Left cardiac atrium (tissue), 4 donors: ENCODE measurements at places on chromosomes 4 and X.

GRCh38 chr4:157004279-157005161 is 32.9 kb upstream of the PDGFC start:
- DNase-seq: no peak

DNA sequence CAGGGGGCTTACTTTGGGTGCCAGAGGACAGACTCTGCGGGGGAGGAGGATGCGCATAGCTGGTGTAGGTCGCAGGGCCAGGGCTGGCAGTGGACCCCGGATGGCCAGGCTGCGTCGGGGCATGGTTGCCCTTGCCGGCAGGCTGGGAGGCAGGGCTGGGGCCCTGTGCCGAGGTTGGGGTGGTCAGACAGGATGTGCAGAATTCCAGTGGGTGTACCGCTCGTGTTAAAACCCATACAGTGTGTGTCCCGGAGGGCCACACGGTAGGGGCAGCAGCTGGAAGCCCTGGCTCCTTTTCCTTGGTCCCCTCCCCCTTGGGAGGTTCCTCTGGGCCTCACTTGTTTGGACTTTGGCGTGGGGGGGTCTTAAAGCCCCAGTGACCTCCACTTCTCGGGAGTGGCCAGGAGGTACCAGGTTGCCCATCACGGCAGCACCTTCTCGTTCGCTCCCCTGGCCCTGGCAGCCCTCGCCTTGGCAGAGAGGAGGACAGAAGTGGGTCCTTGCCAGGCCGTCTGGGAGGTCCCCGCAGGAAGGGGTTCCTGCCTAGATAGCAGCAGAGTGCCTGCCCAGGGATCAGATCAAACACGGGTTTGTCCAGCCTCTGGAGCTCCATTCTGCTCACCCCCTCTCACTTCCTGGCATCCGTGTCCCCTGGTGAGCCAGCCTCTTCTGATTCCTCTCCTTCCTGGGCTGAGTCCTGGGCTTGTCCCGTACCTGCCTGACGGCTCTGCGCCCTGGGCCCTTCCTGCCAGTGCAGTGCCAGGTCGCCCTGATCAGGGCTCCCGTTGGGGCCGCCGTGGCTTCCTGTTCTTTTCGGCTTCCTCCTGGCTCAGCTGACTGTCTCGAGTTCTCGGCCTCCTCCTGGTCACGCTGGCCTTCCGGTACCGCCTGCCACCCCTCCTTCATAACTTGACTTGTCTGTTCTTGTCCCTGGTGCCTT is 56.7 kb upstream of the HGFAC start:
- DNase-seq: peak; percentile 66

- DNase-seq: no peak
Measured at GRCh38 chr4:53273726-53274125, 92.1 kb downstream of the SCFD2 start.

DNA sequence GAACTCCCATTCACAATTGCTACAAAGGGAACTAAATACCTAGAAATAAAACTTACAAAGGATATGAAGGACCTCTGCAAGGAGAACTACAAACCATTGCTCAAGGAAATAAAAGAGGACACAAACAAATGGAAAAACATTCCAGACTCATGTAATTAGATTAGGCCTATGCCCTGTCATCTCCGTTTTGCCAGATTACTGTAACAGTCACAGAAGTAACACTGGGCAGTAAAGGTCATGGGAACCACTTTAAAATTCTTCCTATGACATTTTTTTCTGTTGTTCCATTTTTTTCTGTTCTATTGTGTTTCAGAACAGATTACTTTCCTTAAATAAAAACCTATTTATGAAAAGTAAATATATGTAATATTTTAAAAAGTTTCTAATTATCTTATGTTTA is 199.4 kb upstream of the CENPE start:
- DNase-seq: no peak

GRCh38 chrX:120015145-120016067 is 62.1 kb downstream of the RHOXF2B start:
- DNase-seq: no peak

DNA sequence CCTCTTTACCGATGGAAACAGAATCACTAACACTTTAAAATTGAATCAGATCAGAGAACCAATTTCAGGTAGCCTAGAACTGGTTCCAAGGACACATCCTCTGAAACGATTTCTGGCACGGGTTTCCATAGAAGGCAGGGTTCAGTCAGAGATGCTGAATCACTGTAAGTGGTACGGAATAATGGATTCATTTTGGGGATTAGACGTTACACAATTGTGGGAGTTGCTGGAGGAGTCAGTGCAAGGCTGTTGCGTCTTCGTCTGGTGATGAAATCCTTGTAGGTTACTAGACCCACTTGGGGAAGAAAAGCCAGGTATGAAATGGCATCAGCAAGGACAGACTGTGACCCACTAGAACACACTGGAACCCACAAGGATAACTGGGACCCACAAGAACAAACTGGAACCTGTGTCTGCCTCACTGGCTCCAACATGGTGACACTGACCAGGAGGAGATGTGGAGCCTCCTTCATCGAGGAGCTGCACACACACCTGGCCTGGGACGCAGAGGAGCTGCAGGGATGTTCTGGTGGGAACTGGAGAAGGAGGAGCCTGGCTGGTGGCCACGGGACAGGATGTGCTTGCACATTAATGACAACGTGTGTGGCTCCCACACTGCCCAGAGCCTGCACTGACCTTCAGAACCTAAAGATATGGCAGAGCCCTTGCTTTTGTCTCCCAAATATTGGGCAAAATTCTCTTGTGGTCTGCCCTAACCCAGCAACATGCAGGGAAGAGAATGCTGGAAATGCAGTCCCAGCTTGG is 105.1 kb downstream of the TRAPPC11 start:
- no peak for DNase-seq

DNA sequence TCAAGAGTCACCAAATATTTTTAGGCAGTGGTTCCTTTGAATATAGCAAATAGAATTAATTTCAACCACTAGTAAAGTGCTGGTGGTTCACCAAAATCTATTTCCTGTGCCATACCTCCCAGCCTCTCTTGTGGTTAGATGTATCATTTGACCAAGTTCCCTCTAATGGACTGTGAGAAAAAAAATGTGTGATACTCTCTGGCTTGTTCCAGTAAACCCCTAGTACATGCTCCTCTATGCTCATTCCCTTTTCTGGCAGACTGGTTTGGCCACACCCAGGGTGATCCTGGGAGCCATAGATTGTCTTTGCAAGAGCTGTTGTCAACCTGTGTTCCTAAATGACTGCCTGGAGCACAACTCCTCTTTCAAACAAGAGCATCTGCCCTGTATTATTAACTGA is 109.5 kb downstream of the FRAS1 start:
- no peak for DNase-seq

DNA sequence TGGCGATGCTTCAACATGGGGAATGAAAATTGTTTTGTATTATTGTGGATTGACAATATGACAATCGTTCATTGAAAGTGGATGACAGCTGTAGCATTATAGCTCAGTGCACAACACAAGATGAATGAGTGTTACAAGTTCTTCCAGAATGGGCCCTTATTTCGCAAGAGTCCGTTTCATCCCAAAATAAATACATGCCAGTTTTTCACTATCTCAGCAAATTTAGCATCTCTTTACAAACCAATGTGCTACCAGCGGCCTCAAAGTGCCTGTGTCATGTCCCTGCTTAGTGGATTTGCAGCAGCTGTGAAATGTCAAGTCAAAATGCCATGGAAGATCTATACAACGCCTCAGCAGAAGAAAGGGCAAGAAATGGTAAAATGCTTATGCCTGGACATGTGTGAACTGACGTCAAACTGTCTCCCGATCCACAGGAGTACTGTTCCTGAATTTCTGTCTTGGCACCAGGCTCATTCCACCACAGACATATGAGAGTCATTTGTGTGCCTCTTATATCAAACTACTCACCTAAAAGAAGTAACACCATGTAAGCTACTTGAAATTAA is 109.6 kb downstream of the MAML3 start:
- DNase-seq: no peak

DNA sequence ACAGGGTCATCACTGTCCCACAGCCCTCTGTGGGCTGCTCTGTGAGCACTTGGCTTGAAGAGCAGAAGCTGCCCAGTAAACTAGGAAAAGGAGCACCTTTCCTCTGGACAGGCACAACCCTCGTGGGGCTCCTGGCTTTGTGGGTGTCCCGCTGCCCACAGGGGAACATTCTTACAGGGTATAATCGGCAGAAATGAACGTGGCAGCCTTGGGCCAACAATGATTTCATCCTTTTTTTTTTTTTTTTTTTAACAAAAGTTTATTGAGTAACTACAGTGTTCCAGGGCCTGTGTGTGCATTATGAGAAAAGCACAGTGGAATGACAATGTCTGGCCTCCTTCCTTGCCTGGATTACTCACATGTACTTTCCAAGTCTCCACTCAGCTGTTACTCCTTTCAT is 197.2 kb downstream of the PDGFC start:
- DNase-seq: no peak

GRCh38 chr4:11160288-11160687 is 268.4 kb downstream of the HS3ST1 start:
- DNase-seq: no peak

GRCh38 chrX:143437439-143437838 is 79.8 kb downstream of the SPANXN3 start:
- no peak for DNase-seq

DNA sequence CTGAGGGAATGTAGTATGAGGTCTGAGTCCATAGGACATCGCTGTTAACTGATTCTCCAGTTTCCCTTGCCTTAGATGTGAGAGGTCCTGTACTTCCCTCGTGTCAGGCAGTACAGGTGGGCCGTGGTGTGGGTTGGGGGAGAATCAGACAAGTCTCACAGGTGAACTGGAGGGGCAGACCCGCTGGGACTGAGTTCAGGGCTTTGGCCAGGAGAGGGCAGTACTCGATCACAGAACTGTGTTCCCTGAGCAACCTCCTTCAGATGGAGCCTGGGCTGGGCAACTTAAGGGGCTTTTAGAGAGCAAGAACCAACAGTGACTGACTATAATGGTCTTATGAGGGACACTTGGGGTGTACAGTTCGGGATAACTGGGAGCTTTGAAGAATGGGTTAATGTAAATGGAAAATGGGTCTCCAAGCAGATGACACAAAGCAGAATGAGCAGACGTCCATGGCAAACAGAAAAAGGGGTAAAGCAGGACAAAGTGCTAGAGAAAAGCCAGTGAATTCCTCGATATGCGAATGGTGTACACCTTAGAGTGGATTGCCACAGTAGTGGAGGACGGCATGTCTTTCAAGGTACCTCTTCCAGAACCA is 83.6 kb downstream of the CCNG2 start:
- peak; percentile 54 for DNase-seq

- DNase-seq: no peak
Measured at GRCh38 chr4:54144661-54145171, 44.8 kb downstream of the GSX2 start.

DNA sequence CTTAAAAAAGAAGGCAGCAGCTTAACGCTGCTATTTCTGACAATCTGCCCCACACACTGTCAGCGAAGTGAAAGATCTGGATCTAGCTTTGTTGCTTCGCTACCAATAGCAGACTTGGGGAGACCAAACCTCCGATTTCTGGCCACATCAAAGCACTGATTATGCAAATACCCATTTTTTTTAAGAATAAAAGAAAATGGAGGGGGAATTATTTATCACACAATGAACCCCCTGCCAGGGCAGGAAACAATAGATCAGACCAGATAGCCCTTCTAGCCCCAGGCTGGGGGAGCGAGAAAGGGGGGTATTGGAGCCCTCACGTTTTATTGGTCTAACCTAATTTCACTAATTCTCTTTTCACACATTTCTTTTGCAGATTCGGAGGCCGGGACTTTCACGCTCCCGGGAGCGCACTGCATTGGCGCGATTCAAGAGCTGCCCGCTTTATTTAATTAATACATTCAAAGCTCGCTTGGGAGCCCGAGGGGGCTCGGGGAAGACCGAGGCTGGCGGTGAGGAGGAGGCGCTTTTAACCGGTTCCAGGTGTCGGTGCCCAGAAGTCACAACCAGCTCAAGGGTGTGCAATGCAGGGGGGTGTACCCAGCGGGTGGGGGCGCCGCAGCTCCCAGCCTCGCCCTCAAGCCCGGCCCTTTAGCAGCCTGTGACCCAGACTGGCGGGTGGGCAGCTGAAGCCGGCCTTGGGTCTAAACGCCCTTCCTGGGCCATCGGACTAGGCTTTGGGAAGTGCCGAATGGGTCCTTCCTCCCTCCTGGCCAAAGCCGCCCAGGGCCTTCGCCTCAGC is 5.5 kb downstream of the NEUROG2 start:
- no peak for DNase-seq

- DNase-seq: no peak
Measured at GRCh38 chrX:418927-419729, 32.4 kb upstream of the PPP2R3B start.

- no peak for DNase-seq
Measured at GRCh38 chrX:129840344-129840743, 3.3 kb downstream of the ZDHHC9 start.

DNA sequence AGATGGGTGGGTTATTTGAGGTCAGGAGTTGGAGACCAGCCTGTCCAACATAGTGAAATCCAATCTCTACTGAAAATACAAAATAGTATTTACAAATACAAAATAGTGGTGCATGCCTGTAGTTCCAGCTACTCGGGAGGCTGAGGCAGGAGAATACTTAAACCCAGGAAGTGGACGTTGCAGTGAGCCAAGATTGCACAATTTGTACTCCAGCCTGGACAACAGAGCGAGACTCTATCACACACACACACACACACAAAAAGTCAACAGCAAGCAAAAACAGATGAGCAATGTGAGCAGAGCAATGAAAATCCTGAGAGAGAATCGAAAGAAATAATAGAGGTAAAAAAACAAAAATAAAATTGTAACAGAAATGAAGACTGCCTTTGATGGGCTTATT is 168.8 kb downstream of the PCDH18 start:
- no peak for DNase-seq

DNA sequence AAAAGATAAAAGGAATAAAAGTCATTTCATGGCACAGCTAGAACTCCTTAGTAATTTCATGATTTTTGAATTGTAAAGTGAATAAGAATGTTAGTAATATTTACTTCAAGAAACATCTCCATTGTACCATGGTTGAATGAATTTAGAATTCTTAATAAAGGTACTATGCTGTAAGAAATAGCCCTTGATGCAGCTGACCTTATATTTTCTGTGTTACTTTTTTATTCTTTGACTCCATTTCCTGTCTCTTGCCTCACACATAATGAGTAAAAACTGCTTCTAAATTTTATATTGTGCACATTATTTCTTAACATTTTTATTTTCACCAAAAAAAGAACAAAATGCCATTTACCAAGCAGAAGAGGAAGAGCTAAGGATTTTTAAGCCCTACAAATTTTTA is 81.9 kb upstream of the PDHA2 start:
- DNase-seq: no peak

DNA sequence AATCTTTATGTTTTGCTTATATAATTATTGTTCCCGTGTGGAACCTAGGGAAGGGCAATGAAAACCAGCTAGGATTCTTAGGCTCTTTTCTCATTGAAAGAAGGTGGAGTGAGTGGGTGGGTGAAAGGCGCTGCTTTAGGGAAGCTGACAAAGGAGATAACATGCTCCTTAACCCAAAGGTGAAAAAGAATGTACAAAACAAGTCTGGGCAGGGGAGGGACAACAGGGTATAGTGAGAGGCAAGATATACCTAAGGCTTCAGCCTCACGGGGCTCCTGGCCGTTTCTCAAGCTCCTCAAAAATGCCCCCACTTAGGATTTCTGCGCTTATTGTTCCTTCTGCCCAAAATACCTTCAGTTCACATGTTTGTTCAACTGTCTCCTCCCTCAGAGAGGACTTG is 1.8 kb downstream of the SH2D1A start:
- DNase-seq: no peak

- DNase-seq: peak; percentile 89
Measured at GRCh38 chr4:85474818-85475630, at the start of gene ARHGAP24. ARHGAP24 (plus strand) TSS chr4:85475150.
